NCI-H524 treated with DMSO at 0.1 percent for 48 hours (cell line): ENCODE measurements at places on chromosomes 12 and 14.

GRCh38 chr12:15996254-15996653 lies 85.1 kb downstream of the DERA start:
- DNase-seq, result no peak

DNA sequence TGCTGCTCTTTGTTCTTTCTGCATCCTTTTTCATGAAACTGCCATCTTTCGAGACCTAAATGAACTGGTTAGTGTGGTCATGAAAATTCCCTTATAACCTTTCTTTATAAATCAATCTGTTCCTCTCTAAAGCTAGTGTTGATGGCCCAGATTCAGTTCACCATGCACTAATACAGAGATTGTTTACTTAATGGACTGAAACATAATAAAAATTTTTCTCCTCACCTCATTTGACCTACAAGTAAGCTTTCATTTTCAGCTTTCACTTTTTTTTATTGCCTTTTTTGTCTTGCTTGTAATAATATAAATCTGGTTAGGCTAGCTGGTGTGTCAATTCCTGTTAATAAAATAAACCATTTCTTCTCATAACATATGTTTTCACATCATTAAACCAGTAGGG lies 183.8 kb downstream of the CCDC59 start:
- no peak for DNase-seq

- no peak for DNase-seq
Observed at GRCh38 chr14:25759256-25759655, 709.3 kb upstream of the STXBP6 start.

DNA sequence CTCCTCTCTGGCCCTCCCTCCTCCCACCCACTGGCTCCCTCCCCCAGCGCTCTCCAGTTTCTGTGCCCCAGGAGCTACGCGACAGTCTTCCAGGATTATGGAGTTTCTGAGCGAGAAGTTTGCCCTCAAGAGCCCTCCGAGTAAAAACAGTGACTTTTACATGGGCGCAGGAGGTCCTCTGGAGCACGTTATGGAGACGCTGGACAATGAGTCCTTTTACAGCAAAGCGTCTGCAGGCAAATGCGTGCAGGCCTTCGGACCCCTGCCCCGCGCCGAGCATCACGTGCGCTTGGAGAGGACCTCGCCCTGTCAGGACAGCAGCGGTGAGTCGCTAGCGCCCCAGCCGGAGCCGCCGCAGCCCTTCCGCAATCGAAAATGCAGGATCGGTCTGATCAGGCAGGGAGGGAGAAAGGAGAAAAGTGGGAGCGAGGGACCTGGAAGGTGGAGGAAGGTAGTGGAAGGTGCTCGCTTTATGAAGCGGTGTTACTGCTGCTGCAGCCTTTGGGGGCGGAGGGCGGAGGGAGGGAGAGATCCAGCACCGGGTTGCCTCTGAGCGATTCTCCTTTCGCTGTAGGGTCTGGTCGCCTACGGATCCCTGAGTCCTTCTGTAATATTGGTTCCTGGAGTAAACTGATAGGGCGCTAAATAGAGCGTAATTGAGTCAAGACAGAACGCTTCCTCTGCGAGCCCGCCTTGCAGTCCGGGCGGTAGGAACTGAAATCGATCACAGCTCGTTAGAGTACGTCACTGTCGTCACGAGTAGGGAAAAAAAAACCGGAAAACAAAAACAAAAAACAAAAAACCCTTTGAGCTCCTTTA lies at the start of gene ALX1:
ALX1 (plus strand) TSS at position 56 of the 819 bp plus-strand sequence; CDS start at position 98, 42 bp downstream.
- peak; percentile 78 for DNase-seq
